ENCODE measurements at places on chromosomes 11 and 22.

- no peak for DNase-seq
Measured at GRCh38 chr11:33062137-33062536, 22.8 kb downstream of the TCP11L1 start.

GRCh38 chr11:47213950-47214565 is 716 bp upstream of the DDB2 start:
- peak; percentile 91 for DNase-seq

- DNase-seq: no peak
Measured at GRCh38 chr11:72971192-72971967, 157.2 kb downstream of the ATG16L2 start.

GRCh38 chr22:23029521-23030228 is 40.6 kb upstream of the GNAZ start:
- DNase-seq: no peak

GRCh38 chr11:6443269-6444003 is 2.6 kb upstream of the HPX start:
- peak; percentile 68 for DNase-seq

- DNase-seq: no peak
Measured at GRCh38 chr11:130789056-130789640, 127.1 kb downstream of the SNX19 start.

DNA sequence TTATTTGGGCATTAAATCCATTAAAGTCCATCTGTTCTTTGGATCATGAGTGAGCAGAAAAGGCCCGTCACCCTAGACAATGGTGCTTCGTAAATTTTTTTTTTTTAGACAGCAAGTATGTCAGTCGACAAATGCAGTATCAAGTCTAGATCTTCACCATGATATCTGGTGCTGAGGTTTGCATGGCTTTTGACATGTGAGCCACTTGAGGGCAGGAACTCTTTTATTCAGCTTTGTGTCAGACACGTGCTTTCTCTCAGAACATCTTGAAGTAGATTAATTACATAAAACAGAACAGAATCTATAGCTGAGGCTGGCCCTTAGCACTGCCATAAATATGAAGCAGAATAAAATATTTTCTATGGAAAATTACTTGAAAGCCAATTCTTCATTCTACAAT is 62.9 kb upstream of the CARD18 start:
- DNase-seq: no peak

DNA sequence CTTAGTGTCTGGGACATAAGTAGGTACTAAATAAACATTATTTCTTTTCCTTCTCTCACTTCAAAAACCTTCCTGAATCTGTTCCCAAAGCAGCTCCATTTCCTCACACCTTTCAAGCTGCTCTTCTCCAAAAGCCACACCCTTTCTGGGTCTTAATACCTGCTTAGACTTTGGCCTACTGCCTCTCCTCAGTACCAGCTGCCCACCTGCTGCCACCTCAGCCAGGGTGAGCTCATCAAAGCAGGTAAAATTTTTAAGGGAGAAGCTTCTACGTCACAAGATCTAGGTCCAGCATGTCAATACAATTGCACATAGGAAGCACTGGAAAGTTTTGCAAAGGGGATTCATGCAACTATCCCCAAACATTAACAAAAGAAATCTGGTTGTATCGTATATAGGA is 108.4 kb downstream of the RPL27A start:
- DNase-seq: no peak

GRCh38 chr22:47154621-47155081 is 392.2 kb downstream of the TBC1D22A start:
- DNase-seq: no peak

DNA sequence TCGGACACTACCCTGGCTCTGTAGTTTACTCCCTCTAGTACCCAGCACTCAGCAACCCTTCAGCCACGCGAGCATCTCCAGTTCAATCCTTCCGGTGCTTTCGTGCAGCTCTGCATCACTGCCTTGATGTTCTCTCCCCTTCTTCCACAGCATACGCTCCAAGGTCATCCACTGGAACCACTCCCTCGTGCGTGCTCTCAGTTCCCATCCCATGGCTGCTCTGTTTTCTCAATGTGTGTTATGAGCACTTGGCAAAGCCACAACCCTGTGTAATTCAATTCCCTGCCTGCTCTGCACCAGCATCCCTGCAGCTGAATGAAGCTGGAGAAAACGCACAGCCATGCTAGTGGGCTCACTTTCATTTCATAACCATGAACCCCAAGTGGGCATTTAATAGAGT is 38.5 kb upstream of the NFRKB start:
- DNase-seq: no peak

DNA sequence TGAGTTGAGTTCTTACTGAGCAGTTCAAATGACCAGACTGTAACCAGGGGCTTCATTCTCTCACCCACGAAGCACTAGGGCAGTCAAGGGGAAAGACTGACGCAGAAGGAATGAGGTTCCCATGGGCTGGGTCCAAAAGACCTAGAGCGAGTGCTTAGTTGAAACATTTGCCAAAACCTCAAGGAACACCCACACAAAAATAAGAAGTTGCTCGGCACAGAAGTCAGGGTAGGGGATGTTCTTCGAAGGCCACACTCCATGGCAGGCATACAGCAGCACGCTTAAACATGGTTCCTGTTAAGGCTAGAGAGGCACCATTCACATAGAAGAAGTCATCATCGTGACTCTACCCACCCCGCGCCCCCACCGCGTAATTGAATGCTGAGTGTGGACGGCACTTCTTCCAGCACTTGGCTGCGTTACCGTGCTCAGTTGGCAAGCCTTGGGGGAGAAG is 52.9 kb downstream of the TIMP3 start:
- peak; percentile 1 for DNase-seq
